ENCODE measurements at places on chromosomes 13 and 19. TPM values are rescaled to one million over a fixed set of nuclear protein-coding genes. Genes with fewer than 3 reads are reported as not detected.

- peak; percentile 78 for DNase-seq
These were observed 1.3 kb downstream of the HCST start for GRCh38 chr19:35903550-35904179.

DNA sequence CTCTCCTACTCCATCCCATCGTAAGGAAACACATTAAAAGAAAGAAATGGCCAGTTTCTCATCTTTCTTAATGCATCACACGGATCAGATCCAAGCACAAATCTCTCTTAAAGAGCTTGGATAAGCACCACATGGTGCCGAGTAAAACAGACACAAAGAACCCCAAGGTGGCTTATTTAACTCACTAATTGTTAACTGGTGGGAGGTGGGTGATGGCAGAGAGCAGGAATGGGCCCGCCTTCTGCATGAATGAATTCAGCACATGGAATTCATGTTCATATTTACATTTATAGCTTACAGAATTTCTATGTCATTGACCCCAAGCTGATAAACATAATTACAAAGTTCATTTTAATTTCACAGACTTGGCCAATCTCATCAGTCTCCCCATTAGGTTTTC, 89.9 kb downstream of the MZT1 start:
- no peak for DNase-seq

DNA sequence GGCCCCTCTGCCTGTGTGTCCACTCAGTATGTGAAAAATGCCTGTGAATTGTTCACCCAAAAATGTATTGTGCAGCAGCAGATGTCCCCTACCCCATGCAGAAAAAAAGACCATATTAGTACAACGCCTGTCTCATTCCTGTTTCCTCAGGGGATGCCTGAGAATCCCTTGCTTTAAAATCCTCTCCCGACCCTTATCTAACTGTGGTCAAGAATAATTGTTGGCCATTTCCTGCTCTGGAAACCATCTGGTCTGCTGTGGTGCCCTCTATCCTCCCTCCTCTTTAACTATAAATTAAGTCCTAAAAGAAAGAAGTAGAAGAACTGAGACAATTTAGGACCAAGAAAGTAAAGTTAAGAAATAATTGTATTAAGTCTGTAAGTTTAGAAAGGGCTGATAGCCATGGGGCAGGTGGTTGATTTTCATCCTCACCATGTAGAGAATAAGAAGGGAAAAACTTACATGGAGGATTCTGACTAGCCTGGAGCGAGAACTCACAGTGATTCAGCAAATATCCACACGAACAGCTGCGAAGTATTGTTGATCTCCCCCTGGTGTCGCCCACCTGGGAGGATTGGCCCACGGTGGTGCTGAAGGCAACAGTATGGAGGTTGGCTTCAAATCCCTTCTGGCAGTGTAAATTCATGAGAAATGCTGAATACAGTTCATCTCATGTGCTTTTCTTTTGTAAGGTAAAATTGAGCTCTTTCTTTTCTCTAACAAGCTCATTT, 85.6 kb downstream of the COL4A2 start:
- peak; percentile 91 for DNase-seq

DNA sequence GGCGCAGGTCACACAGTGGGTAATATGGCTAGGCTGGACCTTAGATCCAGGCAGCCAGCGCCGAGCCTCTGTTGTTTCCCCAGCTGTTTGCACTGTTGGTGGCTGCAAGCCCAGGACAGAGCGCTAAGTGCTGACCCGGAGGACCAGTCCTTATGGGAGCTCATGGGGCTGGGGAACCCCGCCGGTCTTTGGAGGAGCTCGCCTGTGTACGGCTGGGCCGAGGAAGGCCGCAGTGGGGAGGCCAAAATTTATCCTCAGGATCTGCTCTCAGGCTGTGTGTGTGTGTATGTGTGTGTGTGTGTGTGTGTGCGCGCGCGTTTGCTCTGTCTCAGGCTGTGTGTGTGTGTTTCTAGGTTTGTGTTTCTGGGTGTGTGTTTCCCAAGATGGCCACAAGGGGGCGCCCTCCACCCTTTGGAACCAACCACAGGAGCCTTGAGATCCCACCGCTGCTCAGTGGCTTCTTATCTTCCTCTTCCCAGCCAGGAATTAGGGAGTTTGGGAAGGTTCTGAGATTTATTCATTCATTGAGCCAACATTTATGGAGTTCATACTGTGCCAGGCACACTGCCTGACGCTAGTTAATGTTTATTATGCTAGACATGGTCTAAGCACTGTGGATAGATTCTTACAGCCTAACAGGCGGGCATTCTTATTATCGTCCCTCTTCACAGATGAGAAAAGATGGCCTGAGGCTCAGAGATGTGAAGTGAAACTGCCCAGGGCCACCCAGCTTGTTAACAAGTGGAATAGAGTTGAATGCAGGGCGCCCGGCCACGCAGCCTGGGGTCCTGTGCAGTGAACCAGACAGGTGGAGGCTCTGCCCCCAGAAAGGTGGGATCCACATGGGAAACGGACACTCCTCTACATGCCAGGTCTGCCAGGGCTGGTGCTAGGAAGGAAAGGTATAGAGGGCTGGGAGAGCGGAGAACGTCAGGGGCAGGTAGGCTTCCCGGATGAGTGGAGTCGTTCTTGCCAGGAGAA, 13.0 kb downstream of the PGLYRP1 start:
- DNase-seq: peak; percentile 70

The ZNF90 gene
- total RNA-seq: 2.8 TPM

- no peak for DNase-seq
These were observed 641.0 kb downstream of the FGF9 start for GRCh38 chr13:22311734-22312404.

DNA sequence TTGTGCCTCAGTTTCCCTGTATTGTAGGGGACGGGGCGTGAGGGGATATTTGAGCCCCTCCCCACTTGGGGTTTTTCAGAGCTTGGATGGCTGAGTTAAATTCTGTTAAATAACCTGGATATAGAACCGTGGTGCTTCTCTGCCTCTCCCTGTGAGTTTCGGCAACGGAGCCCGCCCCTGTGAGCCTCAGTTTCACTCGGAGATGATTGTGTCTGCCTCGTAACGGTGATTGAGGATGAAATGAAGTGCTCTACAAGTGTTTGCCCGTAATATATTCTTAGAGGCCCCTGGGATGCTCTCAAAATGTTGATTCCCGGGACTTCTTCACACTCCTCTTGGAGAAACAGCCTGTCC, 509 bp downstream of the KXD1 start:
- DNase-seq: no peak

The HIPK4 gene
- 0.17 TPM for total RNA-seq

DNA sequence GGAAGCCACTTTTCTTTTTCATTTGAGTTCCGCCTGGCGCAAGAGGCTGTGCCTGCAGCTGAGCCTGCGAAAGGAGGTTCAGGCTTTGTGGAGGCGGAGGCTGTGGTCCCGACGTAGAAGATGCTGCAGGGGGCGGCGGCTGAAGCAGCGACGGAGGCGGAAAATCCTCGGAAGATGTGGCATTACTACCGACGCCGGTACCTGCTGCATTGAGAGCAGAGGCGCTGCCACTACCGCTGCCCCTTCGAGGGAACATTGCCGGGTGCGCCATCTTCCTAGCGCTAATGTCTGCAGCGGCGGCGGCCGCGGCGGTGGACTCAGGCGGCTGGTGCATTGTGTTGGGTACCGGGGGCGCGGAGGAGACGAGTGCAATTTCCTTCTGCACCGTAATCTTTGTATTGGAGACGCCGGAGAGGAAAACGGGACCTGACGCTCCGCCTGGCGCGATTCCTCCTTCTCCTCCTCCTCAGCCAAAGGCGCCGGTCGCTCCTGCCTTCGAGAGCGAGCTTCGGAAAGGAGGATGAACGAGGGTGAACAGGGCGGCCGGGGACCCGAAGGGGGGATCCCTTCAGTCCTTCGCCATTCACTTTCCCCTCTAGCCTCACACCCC, at the start of gene TSC22D1:
Gene TSC22D1, minus strand, starts transcription at position 590 of the 610 bp plus-strand sequence. Its CDS starts 256 bp downstream, at position 334.
- DNase-seq: peak; percentile 66

DNA sequence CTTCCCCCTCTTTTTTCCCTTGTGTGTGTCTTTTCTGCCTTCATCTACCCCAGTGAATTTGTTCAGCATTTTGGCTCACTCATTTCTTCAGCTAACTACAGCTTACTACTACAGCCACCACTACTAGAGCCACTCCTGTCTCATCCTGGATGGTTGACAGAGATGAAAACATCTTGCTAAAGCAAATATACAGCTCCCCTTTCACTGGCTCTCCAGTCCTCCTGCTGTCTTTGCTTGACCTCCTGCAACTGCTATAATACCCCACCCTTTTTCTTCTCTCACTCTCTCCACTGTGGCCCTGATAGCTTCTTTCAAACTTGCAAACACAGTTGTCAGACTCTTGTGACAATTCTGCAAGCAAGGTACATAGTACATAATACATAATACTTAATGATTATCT, 523.6 kb downstream of the DCT start:
- DNase-seq: no peak

The KASH5 gene
- total RNA-seq: not detected

The PSG6 gene
- total RNA-seq: 0.17 TPM

GRCh38 chr19:389255-389934, 19.6 kb downstream of the C2CD4C start:
- no peak for DNase-seq

DNA sequence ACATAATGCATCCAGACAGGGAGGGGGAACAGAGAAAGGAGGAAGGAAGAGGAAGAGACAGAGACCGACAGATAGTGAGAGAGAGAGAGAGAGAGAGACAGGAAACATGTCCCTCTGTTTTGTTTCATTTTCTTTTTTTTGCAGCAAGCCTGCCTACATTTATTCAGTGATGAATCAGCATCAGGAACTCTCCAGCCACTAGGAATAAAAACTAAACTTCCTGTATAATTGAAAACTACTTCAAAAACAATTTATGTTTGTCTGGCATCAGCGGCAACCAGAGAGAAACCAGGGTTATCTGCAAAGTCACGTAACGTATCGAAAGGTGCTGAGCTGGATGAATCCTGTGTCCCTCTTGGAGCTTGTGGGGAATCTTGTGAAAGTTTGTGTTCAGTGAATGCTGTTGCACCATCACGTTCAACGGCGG, 148.6 kb upstream of the SOX21 start:
- DNase-seq: peak; percentile 34

The APOE gene
- 339 TPM for total RNA-seq

DNA sequence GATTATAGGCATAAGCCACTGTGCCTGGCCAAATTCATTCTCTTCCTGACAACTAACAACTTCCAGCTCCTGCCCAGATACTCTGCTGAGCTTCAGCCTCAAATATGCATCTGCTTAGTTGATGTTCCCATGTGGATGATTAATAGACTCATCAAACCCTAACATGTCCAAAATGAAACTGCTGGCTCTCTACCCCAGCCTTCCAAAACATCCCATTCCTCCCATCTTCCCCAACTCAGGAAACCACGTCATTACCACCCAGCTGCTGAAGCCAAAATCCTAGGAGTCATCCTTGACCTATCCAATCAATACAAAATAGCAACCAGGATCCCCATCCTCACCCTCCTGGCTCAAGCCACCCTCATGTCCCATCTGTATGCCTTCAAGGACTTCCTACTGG, 20.9 kb downstream of the POU2F2 start:
- no peak for DNase-seq

GRCh38 chr13:102440259-102440936, 38.5 kb upstream of the FGF14 start:
- no peak for DNase-seq

DNA sequence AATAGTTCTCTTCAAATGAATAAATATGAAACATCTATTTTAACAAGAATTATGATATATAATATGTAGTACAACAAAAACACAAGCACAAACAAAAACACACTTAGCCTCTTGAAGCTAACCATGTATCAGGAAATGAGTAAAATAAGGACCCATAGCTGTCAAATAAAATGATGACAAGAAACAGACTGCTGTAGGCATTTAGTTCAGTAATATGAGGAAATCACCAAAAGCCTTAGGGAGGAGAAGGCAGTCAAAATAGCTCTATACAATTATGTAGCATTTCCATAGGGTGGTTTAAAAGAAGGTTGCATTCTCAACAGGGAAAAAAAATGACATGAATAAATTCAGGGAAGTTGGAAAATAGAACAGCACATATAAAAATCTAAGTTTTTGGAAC, 163.4 kb downstream of the PCDH20 start:
- DNase-seq: no peak

GRCh38 chr13:107462501-107462900, 752.8 kb downstream of the LIG4 start:
- DNase-seq: peak; percentile 14

DNA sequence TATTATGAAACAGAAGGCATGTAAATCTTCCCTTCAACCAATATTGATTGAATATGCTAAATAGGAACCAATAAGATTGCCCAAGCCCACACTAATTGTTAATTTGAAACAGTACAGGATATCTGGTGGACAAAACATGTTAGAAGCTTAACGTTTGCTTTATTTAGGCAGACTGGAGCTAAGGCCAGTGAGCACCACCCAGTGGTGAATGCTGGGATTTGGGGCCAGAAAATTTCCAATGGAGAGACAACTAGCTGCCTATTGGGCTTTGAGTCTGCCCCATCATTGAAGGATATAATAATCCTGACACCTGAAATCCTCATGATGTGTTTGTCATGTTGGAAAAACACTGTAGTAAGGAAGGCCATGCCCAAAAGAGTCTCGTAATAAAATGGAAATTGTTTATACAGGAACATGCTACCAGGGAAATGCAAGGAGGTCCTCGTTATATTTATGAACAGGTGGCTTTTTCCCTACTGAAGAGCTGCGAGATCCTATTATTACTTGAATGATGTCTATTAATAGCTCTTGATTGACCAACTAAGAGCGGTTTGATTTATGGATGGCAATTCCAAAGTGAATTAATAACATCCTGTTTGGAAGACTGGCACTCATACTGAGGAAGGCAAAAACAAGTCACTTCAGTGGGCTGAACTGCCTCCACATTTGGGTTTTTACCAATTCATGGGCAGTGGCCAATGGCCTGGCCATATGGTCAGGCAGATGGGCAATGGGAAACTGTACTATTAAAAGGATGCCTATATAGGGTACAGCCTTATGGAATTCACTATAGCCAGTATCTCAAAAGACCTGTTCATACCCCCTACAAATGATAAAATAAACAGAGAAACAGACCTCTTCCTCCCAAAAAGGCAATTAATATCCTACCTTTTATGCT, 8.7 kb downstream of the SIGLECL1 start:
- DNase-seq: peak; percentile 17

GRCh38 chr13:110311443-110312338, 4.6 kb downstream of the COL4A2 start:
- DNase-seq: no peak

The ZSCAN4 gene
- not detected for total RNA-seq

DNA sequence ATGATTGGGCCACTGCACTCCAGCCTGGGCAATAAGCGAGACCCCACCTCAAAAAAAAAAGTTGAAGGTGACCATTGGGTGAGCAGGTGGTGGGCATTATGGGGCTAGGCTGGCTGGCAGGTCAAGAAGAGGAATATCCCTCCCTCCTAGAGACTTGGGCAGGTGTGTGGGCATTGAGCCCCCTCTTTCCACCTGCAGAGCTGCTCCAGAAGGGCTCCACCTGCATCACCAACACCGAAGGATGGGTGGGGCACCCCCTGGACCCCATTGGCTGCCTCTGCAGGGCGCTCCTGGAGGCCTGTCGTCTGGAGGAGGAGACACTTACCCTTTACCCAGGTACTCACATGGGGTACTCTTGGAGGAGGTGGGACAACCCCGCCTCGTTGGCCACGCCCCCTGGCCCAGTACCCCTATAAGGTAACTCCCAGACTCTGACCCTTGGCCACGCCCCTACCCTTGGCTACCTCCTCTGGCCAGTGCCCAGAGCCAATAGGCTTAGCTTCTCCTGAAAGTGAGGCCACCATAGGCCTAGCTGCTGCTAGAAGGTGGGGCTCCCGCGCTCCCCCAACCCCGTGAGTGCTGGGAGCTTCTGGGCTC, 21.9 kb downstream of the ZSWIM4 start:
- no peak for DNase-seq

The ZNF382 gene
- 16.0 TPM for total RNA-seq
